NT2/D1 (cell line): ENCODE measurements at places on chromosomes 13 and 19.

DNA sequence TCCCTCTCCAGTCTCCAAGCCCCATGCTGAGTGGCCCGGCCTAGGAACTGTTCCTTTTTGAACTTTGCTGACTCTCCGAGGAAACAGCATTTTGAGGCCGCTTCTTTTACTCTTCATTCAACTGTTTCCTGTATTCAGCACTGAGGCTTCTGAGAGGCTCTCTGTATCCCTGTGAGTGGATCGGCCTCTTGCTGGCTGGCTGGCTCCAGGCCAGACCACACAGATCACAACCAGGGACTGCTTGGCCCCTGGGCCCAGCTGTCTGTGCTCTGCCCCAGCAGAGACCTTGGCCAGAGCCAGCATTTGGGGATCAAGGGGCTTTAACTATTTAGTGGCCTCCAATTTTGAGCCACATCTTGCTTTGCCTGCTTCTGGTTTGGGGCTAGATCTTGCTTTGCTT is 75.6 kb upstream of the KL start:
- no peak for DNase-seq

- no peak for DNase-seq
Observed at GRCh38 chr19:1361601-1362386, 21.9 kb upstream of the NDUFS7 start.

DNA sequence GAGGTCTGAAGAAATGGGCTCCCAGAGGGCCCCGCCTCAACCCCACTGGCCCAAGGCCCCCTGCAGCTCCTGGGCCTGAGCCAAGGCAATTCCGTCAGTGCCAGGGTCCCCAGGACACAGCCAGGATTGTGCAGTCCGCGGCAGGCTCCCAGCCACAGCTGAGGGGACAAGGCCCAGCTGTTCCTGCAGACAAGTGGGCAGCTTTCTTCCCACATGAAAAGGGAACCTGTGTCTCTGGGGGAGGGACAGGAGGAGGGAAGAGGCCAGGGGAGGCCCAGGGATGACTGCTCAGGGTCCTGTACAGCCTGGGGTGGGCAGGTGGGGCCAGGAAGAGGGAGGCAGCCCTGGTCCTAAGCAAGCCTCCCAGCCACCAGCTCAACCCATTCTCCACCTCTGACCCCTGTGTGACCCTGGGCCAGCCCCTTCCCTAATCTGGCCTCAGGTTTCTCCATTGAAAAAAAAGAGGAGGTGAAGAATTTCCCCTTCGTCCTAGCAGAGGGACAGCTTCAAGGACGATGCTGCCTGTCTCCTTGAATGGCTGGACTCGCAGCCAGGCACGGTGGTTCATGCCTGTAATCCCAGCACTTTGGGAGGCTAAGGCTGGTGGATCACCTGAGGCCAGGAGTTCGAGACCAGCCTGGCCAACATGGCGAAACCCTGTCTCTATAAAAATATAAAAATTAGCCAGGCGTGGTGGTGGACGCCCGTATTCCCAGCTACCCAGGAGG is 20.5 kb upstream of the VSTM2B start:
- DNase-seq = no peak

- no peak for DNase-seq
Observed at GRCh38 chr19:13122275-13122878, 4.3 kb downstream of the NACC1 start.

- DNase-seq = no peak
Observed at GRCh38 chr13:75222031-75222430, 259.9 kb downstream of the TBC1D4 start.

- no peak for DNase-seq
Observed at GRCh38 chr13:94419304-94419924, 60.1 kb downstream of the DCT start.

GRCh38 chr13:25881136-25881926 is 170.5 kb downstream of the SHISA2 start:
- DNase-seq = no peak

DNA sequence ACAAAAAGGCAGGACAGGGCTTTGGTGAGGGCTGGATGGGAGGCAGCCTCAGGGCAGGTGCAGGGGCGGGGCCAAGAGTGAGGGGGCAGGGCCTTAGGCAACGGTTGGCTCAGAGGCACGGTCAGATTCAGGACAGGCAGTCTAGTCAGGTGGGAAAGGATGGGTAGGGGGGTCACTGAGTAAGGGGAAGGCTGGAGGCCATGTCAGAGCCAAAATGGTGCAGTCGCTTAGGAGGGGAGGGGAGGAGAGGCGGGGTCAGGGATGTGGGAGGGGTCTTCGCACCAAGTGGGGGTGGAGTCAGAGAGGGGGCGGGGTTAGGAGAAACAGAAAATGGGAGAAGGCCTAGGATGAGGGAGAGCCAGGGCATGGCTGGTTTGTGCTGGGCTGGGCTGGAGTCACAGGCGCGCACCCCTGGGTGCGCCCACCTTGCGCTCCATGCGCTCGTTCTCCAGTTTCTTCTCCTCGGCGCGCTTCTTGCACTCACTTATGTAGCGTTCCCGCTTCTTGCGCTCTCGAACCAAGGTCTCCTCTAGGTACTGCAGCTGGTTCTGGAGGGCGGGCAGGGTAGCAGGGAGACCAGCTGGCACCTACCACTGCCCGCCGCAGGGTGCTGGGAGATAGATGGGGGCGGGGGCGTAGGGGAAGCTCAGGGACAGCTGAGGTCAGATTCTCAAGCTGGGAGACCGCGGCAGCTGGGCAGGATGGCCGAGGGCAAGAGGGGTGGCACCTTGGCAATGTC is 6.8 kb upstream of the RGL3 start:
- no peak for DNase-seq

GRCh38 chr13:105878119-105878700 is 657.3 kb downstream of the EFNB2 start:
- no peak for DNase-seq

DNA sequence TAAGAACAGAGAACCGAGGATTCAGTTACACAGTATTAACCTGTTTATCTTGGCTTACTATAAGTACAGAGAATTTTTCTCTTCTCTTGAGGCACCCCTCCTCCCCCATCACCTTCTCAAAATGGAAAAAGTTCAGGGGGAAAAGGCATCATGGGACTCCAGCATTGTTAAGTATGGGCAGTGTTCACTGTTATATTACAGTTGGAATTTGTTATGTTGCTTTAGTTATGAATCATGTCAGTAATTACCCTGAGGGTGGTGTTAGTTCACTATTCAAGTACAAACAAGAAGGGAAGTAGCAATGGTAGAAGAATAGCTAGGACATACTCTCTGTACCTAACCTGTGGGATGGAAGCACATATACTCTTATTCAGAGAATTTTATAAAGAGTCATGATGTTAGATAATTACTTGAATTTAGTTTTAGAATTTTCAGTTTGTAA is 12.0 kb downstream of the LPAR6 start:
- DNase-seq = no peak

- DNase-seq = no peak
Observed at GRCh38 chr13:67303661-67304333, 73.7 kb upstream of the PCDH9 start.

- no peak for DNase-seq
Observed at GRCh38 chr13:75813323-75813722, 177.2 kb downstream of the LMO7 start.

GRCh38 chr13:20903164-20903475 is 574 bp upstream of the XPO4 start:
- no peak for DNase-seq

GRCh38 chr13:92825938-92826596 is 400.5 kb upstream of the GPC6 start:
- DNase-seq = no peak

DNA sequence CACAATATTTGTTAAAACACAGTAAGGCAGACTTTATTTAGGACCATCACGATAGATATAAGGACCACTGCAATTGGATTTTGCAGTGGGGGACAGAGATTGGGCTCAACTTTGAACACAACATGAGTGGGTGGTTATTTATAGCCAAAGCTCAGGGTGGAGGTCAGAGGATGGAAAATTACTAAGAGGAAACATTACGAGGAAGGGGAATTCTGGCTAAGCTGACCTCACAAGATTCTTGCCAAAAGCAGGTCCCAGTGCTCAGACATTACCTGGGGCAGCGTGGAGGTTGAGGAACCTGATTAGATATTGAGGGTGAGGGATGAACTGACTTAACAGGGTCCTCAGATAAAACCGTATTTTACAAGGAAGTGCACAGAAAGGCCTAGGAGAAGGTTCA is 88.9 kb upstream of the NBEA start:
- DNase-seq = no peak

- DNase-seq = no peak
Observed at GRCh38 chr13:42401376-42401775, 129.4 kb downstream of the AKAP11 start.

GRCh38 chr13:41361491-41361890 is 50.4 kb downstream of the NAA16 start:
- no peak for DNase-seq

DNA sequence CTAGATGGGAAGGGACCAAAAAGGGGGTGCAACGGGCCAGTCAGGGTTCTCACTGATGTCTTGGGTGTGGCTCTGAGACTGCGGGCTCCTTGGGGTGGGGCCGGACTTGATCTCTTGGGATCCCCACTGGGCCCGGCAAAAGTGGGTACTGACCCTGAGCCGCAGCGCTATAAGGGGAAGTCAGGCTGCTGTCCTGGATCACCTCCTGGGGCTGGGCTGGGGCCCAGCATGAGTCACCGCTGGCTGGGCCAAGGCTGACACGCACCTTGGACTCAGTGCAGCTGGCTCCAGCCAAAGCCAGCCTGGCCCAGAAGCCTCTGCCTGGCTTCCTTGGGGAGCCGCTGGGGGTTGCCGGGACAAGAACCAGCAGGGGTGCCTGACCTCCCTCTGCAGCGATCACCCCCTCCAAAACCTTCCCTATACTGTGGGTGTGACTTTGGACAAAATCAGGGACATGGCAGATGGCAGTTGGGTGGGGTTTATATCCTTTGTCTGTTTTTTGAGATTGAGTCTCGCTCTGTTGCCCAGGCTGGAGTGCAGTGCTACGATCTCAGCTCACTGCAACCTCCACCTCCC is 617 bp upstream of the IQCN start:
- DNase-seq = no peak

- DNase-seq = no peak
Observed at GRCh38 chr13:56561327-56561726, 579.4 kb upstream of the PRR20A start.

GRCh38 chr19:49136771-49137171 is 17.4 kb downstream of the PPFIA3 start:
- DNase-seq = no peak

GRCh38 chr13:46121597-46122163 is 16.8 kb upstream of the CPB2 start:
- no peak for DNase-seq

- no peak for DNase-seq
Observed at GRCh38 chr19:50206191-50206590, 2.8 kb downstream of the MYH14 start.

DNA sequence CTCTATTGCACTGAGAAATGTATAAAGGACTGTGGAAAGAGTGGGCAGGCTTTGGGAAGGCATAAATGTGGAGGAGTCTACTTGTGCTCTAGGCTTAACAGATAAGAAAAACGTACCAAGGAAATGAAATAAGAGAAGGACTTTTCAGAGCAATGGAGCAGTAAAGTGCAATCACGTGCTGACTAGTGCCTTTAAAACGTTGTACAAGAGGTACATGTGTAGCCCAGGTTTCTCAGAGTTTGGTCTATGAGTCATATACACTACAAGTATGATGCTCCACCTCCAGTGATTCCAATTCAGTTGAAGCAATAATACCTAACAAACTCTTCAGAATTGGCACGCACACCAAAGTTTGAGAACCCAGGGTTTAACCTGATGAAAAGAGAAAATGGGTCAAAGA is 13.4 kb upstream of the FNDC3A start:
- no peak for DNase-seq

DNA sequence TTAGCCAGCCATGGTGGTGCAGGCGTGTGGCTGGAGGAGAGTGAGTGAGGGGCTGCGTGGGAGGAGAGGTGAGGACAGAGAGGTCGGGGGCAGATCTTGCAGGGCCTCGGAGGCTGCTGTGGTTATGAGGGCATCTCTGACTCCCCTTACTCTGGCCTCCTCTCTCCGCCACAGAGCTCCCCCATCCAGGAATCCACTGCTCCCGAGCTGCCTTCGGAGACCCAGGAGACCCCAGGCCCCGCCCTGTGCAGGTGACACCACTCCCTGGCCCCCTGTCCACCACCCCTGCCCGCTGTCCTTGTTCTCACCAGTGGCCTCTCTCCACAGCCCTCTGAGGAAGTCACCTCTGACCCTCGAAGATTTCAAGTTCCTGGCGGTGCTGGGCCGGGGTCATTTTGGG is 7.8 kb downstream of the PTGER1 start:
- no peak for DNase-seq

DNA sequence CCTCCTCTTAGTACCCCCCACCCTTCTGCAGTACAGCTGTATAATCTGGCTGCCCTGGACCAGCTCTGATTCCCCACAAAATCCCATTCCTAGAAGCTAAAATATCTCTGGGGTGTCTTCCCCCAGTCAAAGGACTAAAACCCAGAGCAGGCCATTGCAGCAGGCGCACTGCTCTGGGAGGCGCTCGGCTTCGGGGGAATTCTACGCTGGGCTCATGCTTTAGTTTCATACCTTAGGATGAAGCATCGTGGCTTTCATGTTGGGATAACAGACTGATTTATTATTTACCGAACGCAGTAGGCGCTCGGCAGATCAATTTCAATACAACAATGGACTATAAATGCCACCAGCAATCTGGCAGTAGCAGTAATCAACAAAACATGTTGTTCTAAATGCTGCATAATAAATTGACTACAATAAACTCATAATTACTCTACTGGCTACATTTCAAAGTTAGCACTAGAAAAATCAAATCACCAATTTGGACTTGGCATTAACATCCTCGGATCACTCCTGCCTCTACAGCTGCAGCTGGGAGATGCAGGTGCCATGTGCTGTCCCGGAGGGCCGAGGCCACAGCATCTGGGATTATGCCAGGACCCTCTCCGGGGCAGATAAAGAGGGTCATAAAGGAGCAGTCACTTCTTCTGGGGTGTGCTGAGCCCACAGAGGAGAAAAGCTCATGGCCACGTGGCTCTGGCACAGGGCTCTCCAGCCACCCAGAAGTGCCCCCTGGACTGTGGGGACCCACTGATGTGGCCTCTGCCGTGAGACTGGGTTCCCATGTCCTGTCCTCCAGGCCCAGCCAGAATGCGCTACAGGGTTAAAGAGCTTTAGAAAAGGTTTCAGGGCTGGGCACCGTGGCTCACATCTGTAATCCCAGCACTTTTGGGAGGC is 35.3 kb downstream of the CEBPG start:
- no peak for DNase-seq

- no peak for DNase-seq
Observed at GRCh38 chr13:113746143-113746525, 12.9 kb upstream of the TMEM255B start.

GRCh38 chr13:95684418-95684817 is 7.5 kb downstream of the DNAJC3 start:
- DNase-seq = peak; percentile 58

GRCh38 chr13:44171156-44171555 is 202.5 kb upstream of the SERP2 start:
- DNase-seq = no peak

DNA sequence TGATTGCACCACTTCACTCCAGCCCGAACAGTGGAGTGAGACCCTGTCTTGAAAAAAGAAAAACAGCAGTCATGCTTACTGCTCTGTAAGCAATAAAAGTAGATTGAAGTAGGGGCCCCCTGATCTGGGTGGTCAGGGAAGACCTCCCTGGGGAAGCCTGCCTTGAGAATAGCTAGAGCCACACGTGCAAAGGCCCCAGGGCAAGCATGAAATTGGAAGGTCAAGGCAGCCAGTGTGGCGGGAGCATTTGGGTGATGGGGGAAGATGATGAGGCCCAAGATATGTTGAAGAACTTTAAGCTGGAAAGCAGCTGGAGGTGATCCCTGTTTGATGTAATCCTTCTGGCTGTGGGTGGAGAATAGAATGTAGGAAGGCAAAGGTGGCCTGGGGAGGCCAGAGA is 104.4 kb downstream of the SIPA1L3 start:
- no peak for DNase-seq

GRCh38 chr19:40763526-40763925 is 11.8 kb upstream of the MIA start:
- DNase-seq = no peak
